WERI-Rb-1 (cell line): ENCODE measurements at places on chromosomes 1 and 21.

GRCh38 chr1:246001142-246001836, 505.8 kb downstream of the SMYD3 start:
- DNase-seq: no peak

DNA sequence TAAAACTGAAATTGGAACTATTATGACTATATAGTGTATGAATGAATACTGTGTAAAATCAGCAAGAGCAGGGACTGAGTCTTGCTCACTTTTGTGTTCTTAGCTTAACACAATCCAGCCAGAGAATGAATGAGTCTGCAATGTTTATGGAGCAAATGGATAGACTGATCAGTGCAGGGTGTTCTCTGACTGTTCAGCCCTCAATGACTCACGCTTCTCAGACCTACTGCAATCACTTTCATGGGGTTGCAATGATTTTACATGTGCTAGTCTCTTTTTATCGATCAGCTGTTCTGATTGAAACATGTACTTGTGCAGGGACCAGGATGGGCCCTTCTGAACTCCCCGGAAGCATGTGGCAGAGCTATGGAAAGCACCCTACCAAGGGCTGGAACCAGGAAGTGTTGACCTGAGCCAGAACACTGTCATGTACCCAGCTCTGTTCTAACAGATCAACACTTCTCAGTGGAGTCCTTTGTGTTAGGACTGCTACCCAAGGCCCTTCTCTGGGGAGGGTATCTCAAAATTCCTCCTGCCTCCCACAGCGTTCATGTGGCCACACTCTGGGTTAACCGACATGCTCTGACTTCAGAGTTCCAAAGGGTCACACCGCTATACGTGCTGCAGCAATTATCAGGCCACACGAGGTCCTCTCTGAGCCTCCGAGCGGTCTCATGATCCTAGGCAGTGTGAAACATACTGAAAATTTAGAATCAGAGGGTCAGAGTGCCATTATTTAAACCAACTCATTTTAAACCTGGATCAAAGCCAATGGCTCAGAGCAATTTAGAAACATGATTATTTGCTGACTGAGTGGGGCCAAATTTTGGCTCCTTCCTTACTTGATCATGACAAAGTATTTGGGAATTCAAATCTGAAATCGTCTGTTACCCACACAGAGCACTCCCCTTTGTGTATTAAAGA, 35.2 kb downstream of the GRIK1 start:
- peak; percentile 13 for DNase-seq

DNA sequence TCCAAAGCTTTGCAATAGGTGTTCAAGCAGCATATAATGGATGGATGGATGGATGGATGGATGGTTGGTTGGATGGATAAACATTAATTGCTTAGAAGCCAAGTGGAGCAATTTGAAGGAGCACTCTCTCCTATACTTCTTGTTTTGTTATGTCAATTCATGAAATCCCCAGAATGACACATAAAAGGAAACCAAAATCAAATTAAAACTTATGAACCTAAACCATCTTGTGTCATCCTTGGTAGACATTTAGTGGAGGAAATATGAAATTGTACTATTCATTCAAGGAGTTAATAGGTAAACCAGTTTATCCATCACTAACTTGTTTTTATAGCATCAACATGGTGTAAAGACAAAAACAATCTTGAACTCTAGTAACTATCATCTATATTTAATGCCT, 122.5 kb downstream of the NR5A2 start:
- no peak for DNase-seq

- peak; percentile 75 for DNase-seq
Observed at GRCh38 chr1:233240829-233241682, 54.5 kb downstream of the PCNX2 start.

DNA sequence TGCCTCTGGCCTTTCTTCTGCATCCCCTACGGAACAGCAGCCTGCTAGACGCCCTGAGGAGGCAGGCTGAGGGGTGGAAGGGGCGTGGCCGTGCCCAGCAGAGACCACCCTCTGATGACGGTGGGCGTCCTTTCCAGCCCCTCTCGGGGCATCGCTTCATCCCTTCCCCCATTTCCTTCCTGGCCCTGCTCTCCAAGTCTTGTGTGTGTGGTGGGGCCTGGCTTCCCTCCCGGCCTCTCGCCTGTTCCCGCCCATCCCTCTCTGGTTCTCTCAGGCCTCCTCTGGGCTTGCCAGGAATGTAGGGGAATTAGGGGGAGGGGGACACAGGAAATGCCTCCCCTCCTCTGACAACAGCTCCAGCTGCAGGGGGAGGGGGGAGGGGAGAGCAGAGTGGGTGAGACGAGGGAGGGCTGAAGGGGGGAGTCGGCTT, 51.1 kb downstream of the SKI start:
- DNase-seq: no peak

DNA sequence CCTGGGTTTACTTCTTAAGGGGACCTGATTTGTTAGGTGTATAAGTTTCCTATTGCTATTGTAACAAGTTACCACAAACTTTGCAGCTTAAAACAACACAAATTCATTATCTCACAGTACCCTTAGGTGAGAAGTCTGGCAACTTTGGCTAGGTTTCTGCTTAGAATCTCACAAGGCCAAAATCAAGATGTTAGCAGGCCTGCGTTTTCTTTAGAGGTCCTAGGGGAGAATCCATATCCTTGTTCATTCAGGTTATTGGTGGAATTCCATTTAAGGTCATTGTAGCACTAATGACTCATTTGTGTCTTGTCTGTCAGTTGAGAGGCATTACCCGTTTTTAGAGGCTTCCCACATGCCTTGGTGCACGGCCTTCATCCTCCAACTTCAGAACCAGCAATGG, 8.2 kb upstream of the SH2D1B start:
- DNase-seq: no peak

- no peak for DNase-seq
Observed at GRCh38 chr1:168279253-168279652, 1.4 kb upstream of the TBX19 start.

GRCh38 chr1:11970441-11971185, 9.6 kb upstream of the MFN2 start:
- DNase-seq: no peak

GRCh38 chr1:11448373-11449099, 30.4 kb upstream of the DISP3 start:
- DNase-seq: peak; percentile 76

DNA sequence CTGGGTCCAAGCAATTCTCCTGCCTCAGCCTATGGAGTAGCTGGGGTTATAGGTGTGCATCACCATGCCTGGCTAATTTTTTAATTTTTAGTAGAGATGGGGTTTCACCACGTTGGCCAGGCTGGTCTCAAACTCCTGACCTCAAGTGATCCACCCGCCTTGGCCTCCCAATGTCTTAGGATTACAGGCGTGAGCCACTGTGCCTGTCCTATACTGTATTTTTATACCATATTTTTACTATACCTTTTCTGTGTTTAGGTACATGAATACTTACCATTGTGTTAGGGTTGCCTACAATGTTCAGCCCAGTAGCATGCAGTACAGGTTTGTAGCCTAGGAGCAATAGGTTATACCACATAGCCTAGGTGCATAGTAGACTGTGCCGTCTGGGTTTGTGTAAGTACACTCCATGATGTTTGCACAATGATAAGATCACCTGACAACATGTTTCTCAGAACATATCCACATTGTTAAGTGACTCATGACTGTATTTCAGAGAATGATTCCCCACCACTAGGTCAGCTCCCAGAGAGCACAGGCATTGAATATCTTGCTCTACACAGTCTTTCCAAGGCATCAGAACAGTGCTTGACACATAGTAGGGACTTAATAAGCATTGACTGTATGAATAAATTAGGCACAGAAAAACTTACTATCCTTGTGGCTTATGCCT, 6.0 kb upstream of the CITED4 start:
- DNase-seq: no peak

GRCh38 chr1:54962612-54963395, 17.6 kb upstream of the TMEM61 start:
- DNase-seq: no peak

DNA sequence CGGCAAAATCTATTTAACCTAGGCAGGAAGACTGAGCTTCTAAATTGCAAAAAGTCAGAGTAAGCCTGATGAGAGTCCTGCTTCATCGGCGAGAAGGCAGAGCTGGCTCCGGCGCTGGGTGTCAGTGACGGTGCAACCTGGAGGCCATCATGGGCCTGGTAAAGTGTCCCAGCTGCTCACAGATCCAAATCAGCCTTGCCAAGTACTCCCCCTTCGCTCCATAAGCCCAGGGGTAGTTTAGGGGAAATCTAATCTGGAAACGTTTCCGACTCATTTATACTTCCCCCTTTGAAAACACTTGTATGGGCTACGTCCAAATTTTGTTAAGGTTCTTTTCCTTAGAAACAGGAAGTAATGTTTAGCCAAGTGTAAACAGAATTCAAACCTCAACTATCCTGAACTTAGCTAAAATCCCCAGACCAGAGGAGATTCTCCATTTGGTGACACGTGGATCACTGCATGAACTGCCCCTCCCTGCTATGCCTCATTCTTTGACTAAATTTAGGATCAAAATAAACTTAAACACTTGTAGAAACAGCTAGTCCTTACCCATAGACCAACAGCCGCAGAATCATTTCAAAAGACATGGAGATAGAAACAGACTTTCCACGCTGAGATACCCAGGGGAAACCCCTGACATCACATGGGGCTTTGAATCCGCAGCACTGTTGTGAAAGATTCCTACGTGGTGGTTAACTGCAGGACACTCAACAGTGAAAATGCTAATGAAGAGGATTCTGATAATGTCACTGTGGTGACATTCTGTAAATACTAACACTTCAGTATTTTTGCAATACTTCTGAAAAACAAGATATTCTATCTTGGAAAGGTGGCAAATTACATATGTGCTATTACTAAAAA, 172.7 kb downstream of the TGFBR3 start:
- no peak for DNase-seq

GRCh38 chr21:33850985-33851384, 64.6 kb downstream of the ATP5PO start:
- DNase-seq: no peak

DNA sequence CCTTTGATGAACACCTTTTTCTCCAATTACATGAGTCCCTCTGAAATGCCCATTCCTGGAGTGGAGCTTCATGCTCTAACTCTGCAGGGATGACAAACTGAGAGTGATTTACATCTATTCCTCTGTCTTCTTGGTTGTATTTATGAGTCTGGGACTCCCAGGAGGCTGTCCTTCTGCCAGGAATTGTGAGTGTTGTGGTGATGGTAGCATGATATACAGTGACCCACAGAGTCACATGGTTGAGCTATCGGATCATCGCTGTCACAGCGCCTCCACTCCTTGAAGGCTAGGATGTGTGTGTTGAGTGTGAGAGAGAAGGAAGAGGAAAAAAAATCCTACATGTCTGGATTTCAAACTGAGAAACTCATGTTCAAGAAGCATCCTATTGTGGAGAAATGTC, 163.4 kb upstream of the CACNA1E start:
- no peak for DNase-seq

DNA sequence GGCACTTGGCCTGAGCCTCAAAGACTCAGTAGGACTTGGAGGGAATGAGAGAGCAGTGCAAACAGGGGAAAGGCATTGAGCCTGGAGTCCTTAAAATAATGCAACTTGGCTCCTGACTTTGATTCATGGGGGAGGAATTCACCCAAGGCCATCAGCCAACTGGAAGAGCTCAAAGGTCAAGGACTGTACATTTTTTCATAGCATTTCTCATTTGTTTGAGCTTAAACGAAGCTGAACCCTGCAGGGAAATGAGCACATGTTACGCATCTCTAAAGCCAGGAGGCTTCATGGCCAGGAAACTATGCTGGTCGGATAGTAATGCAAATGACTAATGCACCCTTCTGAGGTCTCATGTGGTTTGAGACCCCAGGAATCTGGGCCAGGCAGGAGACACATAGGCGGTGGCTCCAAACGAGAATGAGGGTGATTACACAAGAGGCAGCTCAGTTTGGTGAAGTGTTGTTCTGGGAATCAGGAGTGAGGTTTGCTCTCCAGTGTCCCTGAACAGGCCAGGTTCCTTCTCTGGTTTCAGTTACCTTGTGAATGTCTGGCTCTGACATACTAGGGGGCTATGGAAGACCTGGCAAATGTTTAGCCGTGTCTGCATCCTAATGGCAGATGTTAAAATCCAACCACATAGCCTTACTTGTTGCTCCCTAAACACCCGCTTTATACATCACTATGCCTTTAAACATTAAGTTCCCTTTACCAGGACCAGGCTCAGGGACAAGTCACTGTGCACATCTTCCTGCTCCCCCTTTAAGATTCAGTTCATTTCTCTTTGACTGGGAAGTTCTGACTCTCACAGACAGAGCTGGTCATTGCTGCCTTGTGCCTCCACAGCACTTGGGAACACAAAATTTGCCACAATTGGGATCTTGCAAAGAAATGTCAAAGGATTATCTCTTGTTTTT, 503.9 kb upstream of the USP24 start:
- no peak for DNase-seq

- no peak for DNase-seq
Observed at GRCh38 chr1:211113566-211113965, 20.4 kb downstream of the KCNH1 start.

DNA sequence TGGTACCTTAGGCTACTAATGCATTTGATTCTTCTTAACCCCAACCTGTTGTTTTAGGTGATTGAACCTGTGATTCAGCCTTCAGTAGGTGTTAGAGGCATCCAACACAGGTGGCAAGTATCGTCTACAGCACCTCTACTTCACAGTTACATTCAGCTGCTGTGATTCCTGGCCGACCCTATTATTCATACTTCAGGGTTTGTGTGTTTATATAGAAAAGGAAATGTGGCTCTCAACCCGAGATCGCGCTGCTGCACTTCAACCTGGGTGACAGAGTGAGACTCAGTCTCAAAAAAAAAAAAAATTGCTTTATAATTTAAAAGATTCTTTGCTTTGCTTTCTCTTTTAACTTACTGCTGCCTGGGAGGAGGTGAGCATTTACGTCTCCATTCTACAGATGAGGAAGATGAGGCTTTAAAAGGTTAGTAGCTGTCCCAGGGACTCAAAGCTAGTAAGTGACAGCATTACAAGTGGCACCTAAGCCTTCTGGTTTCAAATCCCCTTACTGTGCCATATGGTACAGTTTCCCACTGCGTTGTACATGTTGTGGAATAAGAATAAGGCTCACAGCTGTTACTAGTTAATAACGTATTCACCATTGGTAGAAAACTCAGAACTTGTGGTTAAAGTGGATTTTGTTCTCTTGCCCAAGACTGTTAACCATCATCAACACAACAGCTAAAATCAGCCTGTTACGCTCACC, 9.9 kb upstream of the GPR25 start:
- no peak for DNase-seq

DNA sequence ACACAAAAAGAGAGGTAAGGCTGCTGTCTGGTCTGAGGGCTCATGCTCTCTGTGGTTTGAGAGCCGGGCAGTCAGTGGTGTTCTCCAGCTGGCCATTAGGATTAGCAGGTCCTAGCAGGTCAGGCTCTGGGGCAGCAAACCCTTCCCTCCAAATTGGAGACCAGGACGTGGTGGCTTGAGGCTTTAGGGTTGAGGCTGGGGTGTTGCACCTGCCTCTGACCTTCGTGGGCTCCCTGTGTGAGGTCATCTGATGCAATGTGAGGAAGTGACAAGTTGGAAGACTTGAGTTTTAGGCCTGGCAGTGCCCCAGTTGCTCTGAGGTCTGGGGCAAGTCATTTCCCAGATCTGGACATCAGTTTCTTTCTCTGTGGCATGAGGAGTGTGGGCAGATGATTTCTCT, 24.4 kb downstream of the SZRD1 start:
- peak; percentile 56 for DNase-seq

GRCh38 chr1:10827377-10828333, 31.2 kb upstream of the CASZ1 start:
- DNase-seq: no peak

GRCh38 chr1:164609089-164609488, 50.1 kb downstream of the PBX1 start:
- DNase-seq: no peak
